ENCODE measurements at places on chromosomes 4 and X. TPM values are rescaled to one million over a fixed set of nuclear protein-coding genes. Genes with fewer than 3 reads are reported as not detected.
A peak's percentile ranks its signal among the peaks of the same experiment; 100 is the strongest.

GRCh38 chr4:3115637-3116270 is 41.3 kb downstream of the HTT start:
- DNase-seq: peak; percentile 32

SSX4 gene
- not detected for total RNA-seq

- no peak for DNase-seq
These were observed 85.1 kb downstream of the AFF1 start for GRCh38 chr4:87019898-87020297.

FAM149A gene
- total RNA-seq: 32.5 TPM

- no peak for DNase-seq
These were observed 359.9 kb upstream of the AGA start for GRCh38 chr4:177802162-177802561.

ZCCHC18 gene
- total RNA-seq: 0.15 TPM
